ENCODE measurements at places on chromosomes 6 and 20.

GRCh38 chr6:3872370-3872854 lies 23.2 kb downstream of the FAM50B start:
- DNase-seq: no peak

DNA sequence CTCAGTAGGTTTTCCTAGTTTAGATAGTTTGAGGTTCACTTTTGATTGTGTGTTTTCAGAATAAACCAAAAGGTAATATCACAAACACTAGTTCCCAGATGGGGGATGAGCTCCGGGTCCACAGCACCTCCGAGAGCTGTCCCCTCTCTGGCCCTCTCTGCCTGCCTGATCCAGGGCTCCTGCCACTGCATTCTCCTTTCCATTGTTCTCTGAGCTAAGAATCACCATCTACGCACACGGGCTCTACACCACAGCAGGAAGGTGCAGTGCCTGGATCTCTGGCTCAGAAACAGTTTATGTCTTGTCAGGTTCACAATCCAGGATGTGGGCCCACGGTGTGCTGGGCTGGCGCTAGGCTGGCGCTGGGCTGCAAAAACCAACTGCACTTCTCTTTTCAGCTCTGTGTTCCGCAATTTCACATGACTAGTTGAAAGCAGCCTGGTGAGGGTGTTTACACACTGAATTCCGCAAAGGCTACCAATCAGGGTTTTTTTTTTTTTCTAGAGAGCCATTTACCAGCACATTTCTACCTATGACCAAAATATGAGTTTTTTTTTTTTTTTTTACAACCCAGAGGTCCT lies 167.5 kb downstream of the SOD2 start:
- no peak for DNase-seq

GRCh38 chr6:170264086-170264485 lies 26.8 kb downstream of the DLL1 start:
- DNase-seq: no peak

GRCh38 chr20:47656318-47656717 lies 129.0 kb downstream of the SULF2 start:
- DNase-seq: no peak

DNA sequence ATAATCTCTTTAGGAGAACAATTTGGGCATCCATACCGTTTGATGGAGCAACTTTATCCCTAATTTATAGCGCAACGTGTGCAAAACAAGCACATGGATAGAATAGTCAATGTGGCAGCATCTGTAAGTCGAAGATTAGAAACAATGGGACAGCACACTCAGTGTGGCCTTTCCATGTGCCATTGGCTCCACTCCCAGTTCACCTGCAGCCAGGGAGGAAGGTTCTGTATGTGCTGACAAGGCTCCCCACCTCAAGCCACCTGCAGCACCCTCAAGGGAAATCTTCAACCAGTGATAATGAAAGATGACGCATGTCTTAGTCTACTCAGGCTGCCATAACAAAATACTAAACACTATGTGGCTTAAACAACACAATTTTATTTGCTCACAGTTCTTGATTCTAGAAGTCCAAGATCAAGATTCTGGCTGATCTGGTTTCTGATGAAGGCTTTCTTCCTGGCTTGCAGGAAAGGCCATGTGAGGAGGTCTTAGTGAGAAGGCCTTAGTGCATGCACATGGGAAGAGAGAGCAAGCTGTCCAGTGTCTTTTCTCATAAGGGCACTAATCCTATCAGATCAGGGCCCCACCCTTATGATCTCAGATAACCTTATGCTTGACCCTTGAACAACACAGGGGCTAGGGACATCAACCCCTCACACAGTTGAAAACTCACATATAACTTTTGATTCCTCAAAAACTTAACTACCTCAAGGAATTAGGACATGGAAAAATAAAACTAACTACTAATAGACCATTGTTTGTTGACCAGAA lies 34.9 kb upstream of the SHLD1 start:
- no peak for DNase-seq

GRCh38 chr20:39106791-39107190 lies 144.6 kb downstream of the DHX35 start:
- DNase-seq: no peak

DNA sequence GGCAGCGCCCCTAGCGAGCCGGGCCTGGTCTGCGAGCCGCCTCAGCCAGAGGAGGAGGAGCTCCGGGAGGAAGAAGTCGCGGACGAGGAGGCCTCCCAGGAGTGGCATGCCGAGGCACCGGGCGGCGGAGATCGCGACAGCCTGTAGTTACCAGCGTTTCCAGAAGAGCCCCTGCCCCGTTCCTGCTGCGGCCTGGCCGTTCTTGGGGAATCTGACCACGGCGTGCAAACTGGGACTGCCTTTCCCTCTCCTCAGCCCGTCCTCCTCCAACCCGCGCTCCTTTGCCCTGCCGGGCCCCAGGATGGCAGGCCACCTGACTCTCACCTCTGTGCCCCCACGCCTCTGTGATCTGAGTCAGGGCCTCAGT lies 802 bp downstream of the HDGFL1 start:
- DNase-seq: no peak

DNA sequence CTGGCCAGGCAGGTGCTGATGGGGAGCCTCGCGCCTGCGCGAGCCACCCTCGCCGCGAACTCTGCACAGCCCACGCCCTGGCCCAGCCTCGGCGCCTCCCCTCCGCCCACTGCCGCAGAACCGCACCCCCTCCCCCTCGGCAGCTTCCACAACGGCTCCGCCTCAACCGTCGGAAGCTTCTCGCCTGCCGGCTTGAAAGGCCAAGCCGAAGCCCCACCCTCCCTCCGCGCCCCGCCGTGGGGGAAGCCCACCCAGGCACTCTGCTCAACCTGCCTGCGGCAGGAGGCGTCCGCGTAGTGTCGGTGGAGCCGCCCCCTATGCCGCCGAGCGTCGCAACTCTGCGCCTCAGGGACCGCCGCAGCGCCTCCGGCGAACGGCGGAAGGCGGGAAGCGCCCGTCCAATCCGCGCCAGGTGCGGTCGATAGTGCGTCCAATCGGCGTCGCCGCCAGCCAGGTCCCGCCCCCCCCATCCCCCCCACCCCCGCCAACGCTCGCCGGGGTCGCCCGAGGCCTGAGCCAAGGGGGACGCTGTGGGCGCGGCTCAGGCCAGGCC lies at the start of gene SYCP2:
Gene SYCP2 (minus strand): TSS at position 342 of the 553 bp plus-strand sequence. CDS start 11,224 bp downstream, outside the sequence.
- peak; percentile 29 for DNase-seq

DNA sequence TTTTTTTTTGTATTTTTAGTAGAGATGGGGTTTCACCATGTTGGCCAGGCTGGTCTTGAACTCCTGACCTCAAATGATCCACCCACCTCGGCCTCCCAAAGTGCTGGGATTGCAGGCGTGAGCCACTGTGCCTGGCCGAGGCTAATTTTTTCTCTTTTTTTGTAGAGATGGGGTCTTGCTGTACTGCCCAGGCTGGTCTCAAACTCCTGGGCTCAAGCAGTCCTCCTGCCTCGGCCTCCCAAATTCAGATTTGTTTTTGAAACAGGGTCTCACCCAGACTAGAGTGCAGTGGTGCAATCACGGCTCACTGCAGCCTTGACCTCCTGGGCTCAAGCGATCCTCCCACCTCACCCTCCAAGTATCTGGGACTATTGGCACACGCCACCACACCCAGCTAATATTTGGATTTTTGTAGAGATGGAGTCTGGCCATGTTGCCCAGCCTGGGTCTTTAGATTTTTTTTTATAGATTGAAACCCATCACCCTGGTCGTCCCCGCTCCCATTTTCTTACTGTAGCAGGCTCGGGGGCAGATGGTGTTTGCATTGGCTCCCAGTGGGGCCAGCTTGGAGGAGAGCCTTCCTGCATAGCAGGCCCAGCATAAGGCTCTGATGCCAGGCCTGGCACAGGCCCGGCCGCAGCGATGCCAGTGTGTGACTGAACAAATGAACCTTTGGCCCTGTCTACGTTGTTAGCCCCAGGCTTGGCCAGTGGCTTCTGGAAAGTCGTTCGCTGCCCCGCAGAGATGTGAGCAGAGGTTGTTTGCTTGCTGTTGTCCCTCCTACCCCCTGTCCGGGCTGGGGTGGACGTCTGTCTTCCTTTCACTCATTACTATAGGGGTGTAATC lies 4.3 kb upstream of the MTG2 start:
- no peak for DNase-seq

DNA sequence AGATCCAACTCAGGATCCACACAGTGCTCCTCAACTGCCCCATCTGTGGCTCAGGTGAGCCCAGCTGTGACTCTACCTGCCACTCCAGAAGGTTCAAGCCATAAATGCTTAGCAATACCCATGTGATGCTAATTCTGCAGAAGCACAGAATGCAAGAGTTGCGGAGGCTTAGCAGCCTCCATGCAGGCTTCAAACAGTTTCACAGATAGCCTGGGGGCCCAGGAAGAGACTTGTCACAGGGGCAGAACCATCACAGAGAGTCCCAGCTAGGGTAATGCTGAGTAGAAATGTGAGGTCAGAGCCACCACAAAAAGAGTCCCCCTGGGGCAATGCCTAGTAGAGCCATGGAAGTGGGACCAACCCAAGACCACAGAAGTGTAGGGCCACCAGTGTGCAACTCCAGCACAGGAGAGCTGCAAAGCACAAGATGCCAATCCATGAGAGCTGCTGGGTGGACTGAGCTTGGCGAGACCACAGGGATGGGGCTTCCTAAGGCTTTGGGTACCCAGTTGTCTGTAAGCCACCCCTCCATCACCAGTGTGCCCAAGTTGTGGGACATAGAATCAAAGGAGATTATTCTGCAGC lies 283.9 kb downstream of the UBE3D start:
- DNase-seq: no peak

GRCh38 chr20:23541776-23542175 lies 26.5 kb downstream of the CST9L start:
- DNase-seq: no peak

DNA sequence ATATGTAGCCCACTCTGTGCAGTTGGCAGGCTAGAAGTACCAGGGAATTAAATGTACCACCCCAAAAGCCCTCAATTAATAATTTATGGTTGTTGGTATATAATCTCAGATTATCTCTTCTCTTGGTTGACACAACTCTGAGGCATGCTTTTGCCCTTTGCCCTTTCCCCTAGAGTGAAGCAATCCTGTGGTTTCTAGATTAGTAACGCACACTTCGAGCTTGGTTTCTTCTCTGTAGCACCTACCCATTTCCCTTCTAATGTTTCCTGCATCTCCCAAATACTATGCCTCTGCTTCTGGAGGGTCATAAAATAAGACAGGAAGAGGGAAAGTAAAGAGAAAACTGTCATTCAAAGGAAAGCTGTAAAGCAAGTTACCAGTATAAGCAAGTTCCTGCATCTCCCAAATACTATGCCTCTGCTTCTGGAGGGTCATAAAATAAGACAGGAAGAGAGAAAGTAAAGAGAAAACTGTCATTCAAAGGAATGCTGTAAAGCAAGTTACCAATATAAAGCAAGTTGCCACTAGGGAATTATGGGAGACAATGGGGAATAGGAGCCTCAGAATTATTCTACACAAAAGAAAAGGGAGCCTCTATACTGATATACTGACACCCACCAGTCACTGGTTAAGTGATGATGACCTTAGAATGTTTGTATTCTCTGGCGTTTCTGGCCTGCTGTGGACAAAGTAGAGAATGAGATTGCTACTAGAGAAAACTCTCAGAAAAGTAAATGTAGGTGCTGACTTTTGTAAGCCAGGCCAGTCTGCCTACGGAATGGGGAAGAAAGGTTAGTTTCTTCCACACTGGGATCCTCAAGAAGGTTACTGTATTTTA lies 862.6 kb upstream of the MAN1A1 start:
- DNase-seq: no peak

DNA sequence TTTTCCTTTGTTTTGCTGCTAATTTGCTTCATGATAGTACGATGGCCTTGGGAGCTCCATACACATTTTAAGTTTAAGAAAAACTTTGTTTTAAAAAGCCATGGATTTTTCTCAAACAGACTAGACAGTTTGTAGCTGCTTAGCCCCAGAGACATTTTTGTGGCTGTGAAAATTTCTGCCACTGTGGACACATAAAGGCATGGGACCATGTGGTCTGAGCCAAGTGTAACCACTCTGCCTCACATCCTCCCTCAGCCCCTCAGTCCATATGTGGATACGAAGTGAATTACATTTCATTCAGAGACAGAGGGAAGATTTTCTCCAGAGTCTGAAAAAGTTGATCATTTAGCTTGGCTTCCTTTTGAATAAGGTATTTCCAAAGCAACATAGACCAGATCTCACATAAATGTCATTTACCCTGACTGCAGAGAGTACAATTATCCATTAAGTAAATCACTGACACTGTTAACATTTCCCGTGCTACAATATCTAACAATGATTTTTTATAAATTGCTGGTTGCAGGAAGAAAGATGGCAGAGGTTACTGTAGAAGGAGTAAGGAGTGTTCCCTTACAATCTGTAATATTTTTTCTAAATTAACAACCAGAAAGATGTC lies 87.4 kb downstream of the GJA1 start:
- no peak for DNase-seq

DNA sequence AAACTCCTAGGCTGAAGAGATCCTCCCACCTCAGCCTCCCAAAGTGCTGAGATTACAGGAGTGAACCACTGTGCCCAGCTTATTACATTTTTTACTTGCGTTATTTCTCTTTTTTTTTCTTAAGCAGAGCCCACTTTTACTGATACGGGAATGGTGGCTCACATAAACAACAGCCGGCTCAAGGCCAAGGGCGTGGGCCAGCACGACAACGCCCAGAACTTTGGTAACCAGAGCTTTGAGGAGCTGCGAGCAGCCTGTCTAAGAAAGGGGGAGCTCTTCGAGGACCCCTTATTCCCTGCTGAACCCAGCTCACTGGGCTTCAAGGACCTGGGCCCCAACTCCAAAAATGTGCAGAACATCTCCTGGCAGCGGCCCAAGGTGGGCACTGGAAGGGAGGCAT lies 10.5 kb downstream of the CAPN11 start:
- no peak for DNase-seq

GRCh38 chr20:51511861-51512619 lies 30.5 kb downstream of the NFATC2 start:
- no peak for DNase-seq

DNA sequence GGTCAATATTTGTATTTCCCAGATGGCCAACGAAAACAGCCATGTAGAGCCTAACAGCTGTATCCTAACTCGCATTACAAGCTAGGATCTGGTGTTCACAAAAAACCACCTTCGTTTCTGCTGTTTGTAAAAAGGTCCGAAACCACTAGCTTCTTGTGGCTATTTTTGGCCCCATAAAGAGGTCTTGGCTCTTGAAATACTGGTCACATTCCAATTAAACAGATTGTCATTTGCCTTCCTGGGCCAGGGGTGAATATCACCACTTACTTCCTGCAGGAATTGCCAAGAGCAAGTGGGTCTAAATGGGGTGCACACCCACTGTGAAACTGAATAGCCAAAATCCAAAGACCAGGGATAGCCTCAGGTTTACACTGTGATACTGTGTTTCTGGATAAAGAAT lies 48.2 kb downstream of the TSHZ2 start:
- no peak for DNase-seq

DNA sequence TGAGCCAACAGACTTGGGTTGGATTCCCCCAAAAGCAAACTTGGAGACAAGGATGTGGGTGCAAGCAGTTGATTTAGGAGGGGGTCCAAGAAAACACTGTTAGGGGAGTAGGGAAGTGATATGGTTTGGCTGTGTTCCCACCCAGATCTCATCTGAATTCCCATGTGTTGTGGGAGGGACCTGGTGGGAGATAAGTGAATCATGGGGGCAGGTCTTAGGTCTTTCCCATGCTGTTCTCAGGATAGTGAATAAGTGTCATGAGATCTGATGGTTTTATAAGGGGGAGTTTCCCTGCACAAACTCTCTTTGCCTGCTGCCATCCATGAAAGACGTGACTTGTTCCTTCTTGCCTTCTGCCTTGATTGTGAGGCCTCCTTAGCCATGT lies 542.6 kb downstream of the DHX35 start:
- DNase-seq: no peak
